ENCODE measurements at places on chromosomes 1 and 21.

GRCh38 chr1:230307213-230307612 is 118.9 kb downstream of the PGBD5 start:
- DNase-seq = no peak

GRCh38 chr21:45894906-45895777 is 86.4 kb upstream of the COL6A1 start:
- no peak for DNase-seq

DNA sequence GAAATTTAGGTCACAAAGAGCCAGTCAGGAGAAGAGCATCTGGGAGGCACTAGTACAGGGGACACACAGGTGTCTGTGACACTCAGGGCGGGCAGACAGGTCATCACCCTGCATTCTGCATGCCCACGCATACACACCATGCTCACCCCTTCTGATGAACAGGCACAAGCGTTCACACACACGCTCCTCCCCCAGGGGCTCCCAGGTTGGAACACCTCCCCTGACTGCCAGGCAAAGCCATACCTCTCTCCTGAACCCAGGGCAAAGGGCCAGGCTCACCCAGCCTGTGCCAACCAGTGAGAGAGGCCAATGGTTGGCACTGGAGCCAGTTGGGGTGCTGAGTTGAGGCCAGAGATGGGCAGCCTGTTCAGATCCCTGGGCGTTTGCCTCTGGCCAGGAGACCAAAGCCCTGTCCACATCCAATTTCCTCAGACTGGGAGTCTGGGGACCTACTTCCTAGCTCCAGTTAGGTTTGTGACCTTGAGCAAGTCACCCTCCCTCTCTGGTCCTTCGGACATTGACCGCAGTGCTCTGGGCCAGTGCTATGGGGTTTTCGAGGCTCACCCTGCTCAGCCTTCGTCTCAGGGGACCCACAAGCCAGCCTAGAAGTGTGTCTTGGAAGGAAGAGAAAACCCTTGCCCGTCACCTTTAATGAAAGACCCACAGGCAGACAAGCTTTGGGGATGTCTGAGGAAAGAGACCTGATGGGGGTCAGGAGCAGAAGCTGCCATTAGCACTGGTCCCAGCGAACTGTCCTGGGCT is 5.8 kb upstream of the LAD1 start:
- no peak for DNase-seq

GRCh38 chr1:173954179-173954578 is 37.1 kb upstream of the SERPINC1 start:
- DNase-seq = no peak

- no peak for DNase-seq
These were observed 19.6 kb upstream of the FAM131C start for GRCh38 chr1:16092923-16093511.

- no peak for DNase-seq
These were observed 45.1 kb downstream of the FYB2 start for GRCh38 chr1:56774067-56774609.

GRCh38 chr1:7406641-7407543 is 364.2 kb upstream of the VAMP3 start:
- DNase-seq = no peak

DNA sequence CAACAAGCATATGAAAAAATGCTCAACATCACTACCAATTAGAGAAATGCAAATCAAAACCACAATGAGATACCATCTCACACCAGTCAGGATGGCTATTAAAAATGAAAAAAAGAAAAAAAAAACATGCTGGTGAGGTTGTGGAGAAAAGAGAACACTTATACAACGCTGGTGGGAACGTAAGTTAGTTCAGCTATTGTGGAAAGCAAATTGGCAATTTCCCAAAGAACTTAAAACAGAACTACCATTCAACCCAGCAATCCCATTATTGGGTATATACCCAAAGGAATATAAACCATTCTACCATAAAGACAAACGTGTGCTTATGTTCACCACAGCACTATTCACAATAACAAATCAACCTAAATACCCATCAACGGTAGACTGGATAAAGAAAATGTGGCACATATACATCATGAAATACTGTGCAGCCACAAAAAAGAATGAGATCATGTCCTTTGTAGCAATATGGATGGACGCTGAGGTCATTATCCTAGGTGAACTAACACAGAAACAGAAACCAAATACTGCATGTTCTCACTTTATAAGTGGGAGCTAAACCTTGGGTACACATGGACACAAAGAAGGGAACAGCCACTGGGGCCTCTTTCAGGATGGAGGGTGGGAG is 49.5 kb downstream of the LYST start:
- no peak for DNase-seq

GRCh38 chr1:197618061-197618460 is 157.2 kb downstream of the DENND1B start:
- no peak for DNase-seq

DNA sequence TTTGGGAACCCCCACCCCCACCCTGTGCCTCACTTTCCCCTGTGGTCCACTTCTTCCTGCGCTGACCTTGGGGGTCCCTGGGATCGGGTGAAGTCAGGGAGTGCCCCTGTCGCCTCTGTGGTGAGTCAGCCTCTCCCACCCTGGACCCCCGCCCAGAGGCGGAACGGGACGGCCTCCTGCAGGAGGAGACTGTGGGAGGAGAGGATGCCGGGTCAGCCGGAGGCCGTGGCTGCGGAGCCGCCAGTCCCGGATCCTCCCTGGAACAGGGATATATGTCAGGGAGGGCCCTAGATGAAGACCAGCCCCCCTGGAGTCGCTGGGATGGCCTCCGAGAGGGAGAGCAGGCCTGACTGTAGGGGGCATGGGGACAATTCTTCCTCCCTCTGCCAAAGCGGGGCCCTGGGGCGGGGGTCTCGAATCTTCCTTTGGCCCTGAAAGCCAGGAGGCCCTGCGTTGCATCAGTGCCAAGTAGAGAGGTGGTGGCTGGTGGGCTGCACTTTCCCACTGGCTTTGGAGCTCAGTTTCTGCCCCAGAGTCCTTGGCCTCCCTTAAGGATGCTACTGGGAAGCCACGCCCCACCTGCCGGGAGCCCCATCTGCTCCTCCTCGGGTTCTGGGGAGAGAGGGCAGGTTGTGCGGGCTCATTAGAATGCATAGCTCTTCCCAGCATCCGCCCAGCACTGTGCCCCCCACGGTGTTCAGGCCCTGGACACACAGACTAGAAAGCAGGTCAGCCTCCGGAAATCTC is 930 bp downstream of the ARHGEF10L start:
- no peak for DNase-seq

DNA sequence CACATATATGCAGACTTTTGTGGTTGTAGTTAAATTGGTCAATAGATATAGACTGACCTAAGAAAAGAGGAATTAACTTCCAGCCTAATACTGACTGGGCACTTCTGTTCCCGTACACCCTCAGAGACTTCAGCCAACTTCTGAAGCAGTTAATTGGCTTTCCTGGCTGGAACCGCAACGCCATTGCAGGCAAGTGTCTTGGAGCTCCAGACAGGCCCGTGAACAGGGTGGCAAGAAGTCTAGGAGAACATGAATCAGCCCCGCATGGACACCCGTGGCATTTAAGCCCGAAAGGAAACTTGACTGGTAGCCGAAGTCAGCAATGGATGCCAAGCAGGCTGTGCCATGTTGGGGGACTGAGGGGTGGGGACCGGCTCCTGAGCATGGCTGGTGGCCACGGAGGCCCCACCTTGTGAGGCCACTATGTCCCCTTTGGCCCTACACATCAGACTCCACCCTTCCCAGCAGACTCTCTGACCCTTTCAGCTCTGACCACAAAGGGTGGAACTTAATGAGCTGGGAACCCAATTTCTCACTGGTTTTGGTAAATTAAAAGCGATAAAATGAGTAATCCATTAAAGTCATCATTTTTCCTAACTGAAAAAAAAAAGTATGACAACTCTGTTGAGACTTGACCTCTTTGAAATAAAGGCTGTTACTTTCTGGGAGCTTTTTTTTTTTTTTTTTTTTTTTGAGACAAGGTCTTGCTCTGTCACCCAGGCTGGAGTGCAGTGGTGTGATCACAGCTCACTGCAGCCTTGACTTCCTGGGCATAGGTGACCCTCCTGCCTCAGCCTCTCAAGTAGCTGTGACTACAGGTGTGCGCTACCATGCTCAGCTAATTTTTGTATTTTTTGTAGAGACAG is 54.1 kb downstream of the RUNX1 start:
- no peak for DNase-seq

GRCh38 chr1:118039170-118039569 is 109.6 kb downstream of the WDR3 start:
- DNase-seq = no peak

GRCh38 chr1:175062339-175062738 is 5.3 kb upstream of the TNN start:
- DNase-seq = no peak

DNA sequence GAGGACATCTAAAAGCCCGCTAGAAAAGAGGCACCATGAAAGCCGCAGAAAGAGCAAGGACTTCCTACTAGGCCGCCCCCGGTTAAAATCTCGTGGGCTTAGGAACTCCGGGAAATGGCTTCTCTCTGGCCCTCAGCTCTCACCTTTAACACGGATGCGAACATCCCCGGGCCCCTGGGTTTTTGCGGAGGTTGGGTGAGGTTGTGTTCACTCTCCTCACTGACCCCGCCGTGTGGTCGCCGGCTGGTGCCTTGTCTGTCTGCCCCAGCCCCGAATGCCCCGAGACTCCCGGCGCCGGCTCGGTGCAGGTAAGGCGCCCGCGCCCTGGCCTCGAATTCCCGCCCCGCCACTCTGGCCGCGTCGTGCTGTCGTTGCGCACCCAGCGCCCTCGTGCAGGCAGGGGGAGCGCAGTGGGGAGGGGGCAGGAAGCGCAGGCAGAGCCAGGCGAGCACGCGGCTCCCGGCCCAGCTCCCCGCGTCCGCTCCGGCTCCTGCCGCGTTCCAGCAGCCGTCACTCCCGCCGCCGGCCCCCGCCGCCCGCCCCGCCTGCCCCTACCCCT is at the start of gene SHISAL2A:
Gene SHISAL2A, plus strand, starts transcription at position 437 of the 559 bp plus-strand sequence. CDS start 326 bp downstream, outside the sequence.
- peak; percentile 64 for DNase-seq

DNA sequence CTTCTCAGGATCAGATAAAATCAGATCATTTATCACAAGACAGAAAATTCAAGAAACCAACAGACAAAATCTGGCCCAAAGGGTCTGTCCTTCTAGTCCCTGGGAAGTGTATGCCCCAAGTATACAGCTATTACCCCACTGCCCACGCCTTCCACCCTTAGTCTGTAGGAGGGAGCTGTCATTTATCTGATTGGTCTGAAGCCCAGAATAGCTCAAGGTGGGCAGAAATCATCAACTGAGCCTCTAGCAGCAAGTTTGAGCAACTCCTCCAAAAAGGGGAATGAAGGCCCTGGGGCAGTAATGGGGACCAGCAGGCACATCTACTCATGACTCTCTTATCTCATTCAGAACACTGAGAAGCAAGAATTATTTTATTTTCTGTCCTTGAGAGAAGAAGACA is 126.9 kb downstream of the MATN1 start:
- DNase-seq = no peak

GRCh38 chr21:40257342-40257741 is 390.1 kb downstream of the PCP4 start:
- DNase-seq = no peak

DNA sequence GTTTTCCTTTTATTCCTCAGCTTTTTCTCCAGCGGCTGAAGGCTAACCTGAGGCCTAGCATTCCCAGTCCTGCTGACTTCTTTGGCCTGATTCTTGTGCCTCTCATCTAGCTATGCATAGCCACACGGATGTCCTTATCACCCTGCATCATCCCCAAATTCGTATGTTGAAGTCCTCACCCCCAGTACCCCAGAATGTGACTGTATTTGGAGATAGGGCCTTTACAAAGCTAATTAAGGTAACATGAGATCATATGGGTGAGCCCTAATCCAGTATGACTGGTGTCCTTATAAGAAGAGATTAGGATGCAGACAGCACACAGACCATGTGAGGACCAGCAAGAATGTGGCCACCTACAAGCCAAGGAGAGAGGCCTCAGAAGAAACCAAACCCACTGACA is 44.6 kb downstream of the CDCP2 start:
- DNase-seq = no peak

GRCh38 chr1:147252540-147252939 is 10.1 kb downstream of the CHD1L start:
- DNase-seq = no peak

DNA sequence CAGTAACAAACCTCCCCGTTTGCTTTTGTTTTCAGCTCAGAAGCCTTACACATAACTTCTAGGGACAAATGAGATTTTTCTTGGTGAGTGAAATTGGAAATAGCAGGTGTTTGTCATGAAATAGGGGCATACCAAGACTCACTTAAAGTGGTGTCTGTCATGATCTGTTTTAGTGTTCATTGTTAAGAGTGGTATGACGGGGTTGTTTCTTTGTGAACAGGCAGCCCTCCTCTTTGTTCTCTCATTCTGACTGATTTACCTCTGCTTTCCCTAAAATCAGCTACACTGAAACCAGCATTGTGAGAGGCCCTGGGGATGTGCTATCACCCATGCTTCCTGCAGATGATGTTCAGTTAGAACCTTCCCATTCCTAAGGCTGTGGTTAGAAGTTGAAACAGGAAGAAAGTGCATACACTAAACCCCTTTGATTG is 2.5 kb upstream of the ERO1B start:
- DNase-seq = peak; percentile 31

- no peak for DNase-seq
These were observed 188.1 kb downstream of the TGFBR3 start for GRCh38 chr1:91697861-91698260.

DNA sequence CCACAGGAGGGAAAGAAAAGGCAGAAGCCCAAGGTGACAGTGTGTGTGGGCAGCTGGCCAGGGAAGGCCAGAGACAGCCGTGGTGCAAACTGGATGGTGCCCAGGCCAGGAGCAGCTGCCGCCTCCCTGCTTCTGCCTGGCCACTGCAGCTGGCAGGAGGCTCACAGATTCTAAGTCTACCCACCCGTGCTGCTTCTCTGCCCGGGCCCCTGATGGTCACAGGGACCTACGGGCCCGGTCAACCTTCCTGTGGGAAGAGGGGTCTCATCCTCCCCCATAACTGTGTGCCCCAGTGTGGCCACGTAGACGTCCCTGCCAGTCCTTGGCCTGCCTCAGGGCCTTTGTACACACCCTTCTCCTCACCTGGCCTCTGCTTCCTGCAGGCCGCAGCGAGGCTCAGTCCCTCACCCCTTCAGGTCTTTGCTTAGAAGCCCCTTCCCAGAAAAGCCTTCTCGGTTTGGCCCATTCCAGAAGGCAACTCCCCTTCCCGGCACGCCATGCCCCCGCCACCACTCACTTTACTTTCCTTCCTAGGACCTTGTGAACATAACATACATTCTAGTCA is 192.6 kb upstream of the AJAP1 start:
- DNase-seq = no peak

DNA sequence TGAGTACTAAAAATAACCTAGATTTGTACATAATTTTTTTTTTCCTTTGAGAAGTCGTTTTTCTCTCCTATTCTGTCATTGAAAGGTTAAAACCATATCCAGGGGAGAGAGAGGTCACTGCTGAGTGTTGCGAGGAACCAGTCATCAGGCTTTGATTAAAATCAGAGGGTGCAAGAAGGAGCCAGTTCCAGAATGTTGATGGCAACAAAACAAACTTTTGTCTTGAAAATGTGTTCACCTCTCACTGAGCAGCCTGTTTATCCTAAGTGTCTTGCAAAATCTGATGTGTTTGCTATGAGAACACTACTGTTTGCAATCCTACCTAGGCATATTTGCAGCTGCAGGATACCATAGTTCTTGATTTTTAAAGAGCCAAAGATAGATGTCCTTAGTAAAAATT is 25.9 kb downstream of the PTGFR start:
- DNase-seq = no peak
